ENCODE measurements at places on chromosomes 12 and 14.

DNA sequence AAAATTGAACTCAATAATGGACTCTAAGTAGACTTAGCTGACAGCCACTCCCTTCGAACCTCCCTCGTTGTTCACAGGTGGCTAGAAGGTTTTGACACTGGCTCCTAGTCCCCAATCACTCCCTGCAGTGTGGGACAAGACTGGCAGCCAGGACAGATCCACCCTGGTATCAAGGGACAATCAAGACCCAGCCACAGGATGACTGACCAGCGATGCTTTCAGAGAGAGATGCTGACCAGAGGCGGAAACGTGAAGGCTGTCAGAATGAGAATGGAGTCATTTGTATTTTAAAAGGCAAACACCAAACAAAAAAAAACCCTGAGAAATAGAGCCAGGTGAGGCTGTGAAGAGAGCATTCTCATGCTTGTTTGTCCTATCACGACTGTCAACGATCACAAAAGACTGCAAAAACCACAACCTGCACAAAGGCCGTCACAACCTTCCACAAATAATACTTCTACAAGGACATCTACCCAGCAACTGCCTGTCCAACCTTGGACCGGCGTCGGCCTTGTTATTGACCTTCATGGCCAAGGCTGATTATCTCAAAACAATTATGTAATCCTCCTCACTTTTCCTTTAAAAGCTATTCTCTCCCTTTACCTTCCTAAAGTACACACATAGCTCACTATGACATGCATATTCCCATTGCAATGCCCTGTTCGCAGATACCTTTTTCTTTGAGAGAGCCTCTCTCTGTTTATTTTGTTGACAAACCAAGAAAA, 13.2 kb downstream of the EIF5 start:
- no peak for DNase-seq

- no peak for DNase-seq
These were observed 144.4 kb downstream of the AKAP6 start for GRCh38 chr14:32473464-32473855.

DNA sequence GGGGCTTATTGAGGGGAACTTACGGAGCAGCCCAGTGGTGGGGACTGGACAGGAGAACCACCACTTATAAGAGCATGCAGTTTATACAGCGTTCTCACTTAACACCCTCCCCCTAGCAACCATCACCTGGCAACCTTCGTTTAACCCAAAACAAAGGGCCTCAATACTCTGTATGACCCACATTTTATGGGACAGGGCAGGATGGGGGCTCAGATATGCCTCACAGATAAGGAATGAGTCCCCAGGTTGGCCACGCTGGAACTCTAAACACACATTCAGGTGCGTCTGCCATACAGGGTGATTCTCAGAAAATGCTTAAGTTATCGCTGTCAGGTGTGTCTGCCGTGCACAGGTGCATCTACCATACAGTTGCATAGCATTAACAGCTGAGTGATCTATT, 99.2 kb downstream of the GCH1 start:
- DNase-seq, result no peak

DNA sequence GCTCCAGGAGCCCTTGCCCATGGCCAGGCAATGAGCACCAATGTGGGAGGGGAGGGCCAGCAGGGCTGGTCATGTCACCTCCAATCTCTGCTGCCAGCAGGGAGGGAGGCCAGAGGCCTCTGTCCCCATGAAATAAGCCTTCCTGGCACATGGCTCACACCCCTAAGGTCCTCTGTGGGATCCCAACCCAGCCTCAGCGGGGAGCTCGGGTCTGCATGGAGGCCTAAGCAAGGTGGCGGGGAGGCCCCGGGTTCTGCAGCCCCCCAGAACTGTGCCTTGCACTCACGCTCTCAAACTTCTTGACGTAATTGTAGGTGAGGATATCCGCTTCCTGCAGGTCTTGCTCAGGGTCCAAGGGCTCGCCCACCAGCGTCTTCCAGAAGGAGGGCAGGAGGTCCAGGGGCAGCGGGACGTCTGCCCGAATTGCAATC, 41.7 kb downstream of the TRAFD1 start:
- no peak for DNase-seq

DNA sequence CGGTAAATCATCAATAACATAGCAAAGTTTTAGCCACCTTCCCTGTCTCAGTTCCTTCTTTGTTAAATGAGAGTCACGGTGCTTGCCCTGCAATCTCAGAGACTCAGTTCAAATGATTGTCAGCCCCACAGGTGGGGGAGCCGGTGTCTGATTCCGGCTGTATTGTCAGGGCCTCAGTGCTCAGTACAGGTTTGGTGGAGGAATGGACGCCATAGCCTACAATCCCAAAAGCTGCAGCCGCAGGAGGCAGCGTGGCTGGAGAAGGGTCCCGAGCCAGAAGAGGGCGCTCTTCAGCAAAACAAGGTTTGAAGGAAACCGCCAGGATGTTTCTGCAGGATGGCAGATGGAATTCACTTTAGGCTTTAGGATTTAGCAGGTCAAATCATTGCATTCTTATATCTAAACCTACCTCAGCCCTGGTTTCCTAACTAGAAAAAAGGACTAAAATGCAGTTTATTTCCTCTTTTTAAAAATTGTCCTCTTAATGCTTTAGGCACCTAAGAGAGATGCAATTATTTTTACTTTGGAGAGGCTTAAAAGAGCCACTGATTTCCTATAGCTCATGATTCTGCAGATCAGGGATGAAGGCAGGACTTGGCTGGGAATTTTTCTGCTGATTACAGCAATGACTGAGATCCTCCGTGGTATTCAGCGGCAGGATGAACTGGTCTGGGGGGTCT, 29.2 kb downstream of the FOS start:
- peak; percentile 76 for DNase-seq

DNA sequence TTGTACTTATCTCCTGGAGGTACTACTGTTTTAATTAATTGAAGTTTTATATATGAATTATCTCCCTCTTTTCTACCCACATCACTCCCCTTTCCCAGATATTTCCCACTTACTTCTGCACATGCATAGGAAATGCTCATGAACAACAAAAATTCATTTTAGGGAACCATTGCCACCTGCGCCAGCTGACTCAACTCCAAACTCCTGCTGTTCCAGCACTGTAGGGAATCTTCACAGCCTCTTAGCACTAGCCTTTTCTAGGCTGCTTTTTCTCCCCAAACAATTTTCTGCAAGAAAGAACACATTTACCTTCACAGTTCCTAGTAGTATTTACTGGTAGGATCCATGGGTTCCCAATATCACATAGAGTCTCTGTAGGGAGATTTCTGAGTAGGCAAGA, 268.4 kb downstream of the LRFN5 start:
- DNase-seq, result no peak

GRCh38 chr14:73740618-73741326, 26.6 kb upstream of the PNMA1 start:
- no peak for DNase-seq

DNA sequence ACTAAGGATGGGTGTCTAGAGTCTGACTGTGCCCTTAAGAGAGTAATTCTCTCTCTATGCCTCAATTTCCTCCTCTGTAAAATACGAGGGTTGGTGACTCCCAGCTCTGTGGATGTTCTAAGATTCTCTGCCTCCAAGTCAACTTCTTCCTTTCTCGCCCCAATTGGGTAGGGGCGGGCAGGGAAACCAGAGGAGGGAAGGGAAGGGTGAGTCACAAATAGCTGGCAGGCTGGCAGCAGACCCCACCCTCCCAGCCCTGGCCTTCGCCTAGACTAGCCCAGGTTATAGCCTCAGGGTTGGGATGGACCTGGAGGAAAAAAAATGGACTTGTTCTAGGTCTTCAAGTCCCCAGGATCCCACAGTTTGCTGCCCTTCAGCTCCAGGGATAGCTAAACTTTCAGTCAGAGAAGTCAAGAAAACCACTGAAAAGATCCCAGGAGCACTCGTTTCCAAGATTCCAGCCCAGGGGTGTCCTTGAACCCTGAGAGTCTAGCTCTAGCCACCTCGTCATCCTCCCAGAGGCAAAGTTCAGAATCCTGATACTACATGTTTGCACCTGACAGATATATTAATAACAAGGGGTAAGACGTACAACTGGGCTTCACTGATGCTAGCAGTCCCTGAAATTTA, 2.3 kb downstream of the DGKA start:
- DNase-seq, result no peak

All from stimulated activated CD4-positive, alpha-beta T cell treated with anti-CD3 and anti-CD28 coated beads, Interleukin-4, amount 100 ng/mL, for 1 hour (primary cell).